ENCODE measurements at places on chromosomes 12 and 14.

DNA sequence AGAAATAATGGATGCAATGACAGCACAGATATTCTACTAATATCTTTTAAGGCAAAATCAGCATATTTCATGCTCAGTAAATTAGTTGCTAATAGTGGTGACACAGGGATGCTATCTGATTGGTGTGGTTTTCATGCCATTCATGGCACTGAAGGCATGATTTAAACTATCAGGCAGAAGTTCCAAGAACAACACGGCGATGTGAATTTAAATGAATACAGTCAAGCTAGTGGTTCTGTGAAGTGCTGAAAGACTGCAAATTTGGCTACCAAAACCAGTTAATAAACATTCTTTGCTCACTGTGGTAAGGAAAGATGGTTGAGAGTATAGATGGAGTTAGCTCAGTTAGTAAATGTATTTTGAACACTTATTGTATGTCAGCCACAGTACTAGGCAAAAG lies 272.0 kb upstream of the DIO2 start:
- no peak for DNase-seq

- DNase-seq, result no peak
Measured at GRCh38 chr12:2998789-2999264, 39.6 kb downstream of the TEAD4 start.

DNA sequence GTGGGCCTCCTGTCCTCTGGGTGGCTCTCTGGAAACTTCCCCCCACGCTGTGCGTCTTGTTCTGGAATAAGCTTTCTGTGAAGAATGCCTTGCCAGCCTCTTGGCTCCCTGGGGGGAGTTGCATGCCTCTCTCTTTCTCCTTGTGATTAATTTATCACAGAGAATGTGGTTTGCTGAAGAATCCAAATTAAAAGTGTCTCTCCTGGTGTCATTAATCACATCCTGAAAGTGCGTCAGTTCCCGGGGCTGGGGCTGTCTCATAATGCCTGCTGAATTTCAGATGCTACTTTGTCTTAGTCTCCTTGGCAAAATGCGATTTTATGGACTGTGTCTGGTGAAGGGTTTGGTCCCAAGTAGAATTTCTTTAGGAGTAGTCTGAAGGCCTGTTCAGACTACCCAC lies 787.7 kb upstream of the TMEM132C start:
- no peak for DNase-seq

GRCh38 chr14:101187816-101188570 lies 284.5 kb upstream of the RTL1 start:
- no peak for DNase-seq

DNA sequence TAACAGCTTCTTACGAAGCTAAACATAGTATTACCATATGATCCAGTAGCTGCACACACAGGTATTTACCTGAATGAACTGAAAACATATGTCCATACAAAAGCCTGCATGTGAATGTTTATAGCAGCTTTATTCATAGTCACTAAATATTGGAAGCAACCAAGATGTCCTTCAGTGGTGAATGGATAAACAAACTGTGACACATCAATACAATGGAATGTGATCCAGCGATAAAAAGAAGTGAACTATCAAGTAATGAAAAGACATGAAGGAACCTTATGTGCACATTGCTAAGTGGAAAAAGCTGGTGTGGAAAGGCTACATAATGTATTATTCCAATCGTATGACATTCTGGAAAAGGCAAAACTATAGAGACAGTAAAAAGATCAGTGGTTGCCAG lies 38.1 kb upstream of the JDP2 start:
- DNase-seq, result no peak

Measured in DMS53 (cell line).